ENCODE measurements at places on chromosomes 7 and 10. TPM values are rescaled to one million over a fixed set of nuclear protein-coding genes. Genes with fewer than 3 reads are reported as not detected.

The GPR141 gene
- 30.2 TPM for total RNA-seq

The EVX1 gene
- not detected for total RNA-seq

The SAP25 gene
- 25.9 TPM for total RNA-seq

The GRID2IP gene
- 0.45 TPM for total RNA-seq

- no peaks in the 10 kb centered on the region for H3K27me3 ChIP-seq
- H3K4me1 ChIP-seq, result no peaks in the 10 kb centered on the region
- H3K27ac ChIP-seq, result no peak overlapping the region
- H3K36me3 ChIP-seq, result no peaks in the 10 kb centered on the region
Observed at GRCh38 chr10:94274142-94274787, 88.5 kb downstream of the NOC3L start.

GRCh38 chr7:134693256-134693655, 46.6 kb downstream of the BPGM start:
- no peak for DNase-seq
- H3K36me3 ChIP-seq, result no peaks in the 10 kb centered on the region
- H3K4me1 ChIP-seq, result no peaks in the 10 kb centered on the region
- peaks cover 3% of the 10 kb centered on the region for H3K27me3 ChIP-seq
- H3K27ac ChIP-seq, result no peak overlapping the region

GRCh38 chr7:132410861-132411541, 165.3 kb downstream of the PLXNA4 start:
- H3K4me1 ChIP-seq, result peaks cover 18% of the 10 kb centered on the region
- H3K36me3 ChIP-seq, result no peaks in the 10 kb centered on the region
- no peak for DNase-seq
- H3K27ac ChIP-seq, result no peak overlapping the region

GRCh38 chr7:158107806-158108205, 479.8 kb downstream of the PTPRN2 start:
- H3K4me3 ChIP-seq, result no peak overlapping the region
- no peak overlapping the region for H3K27ac ChIP-seq
- no peak for DNase-seq
- H3K4me1 ChIP-seq, result no peaks in the 10 kb centered on the region

- no peak overlapping the region for H3K4me3 ChIP-seq
- no peaks in the 10 kb centered on the region for H3K4me1 ChIP-seq
- H3K36me3 ChIP-seq, result no peaks in the 10 kb centered on the region
- DNase-seq, result no peak
- H3K27me3 ChIP-seq, result peaks cover 4% of the 10 kb centered on the region
Observed at GRCh38 chr10:130636313-130636930, 500.2 kb downstream of the GLRX3 start.

- no peak for DNase-seq
- no peak overlapping the region for H3K27ac ChIP-seq
- H3K4me1 ChIP-seq, result peaks cover 46% of the 10 kb centered on the region
- peaks cover 59% of the 10 kb centered on the region for H3K36me3 ChIP-seq
- no peak overlapping the region for H3K4me3 ChIP-seq
Observed at GRCh38 chr7:150722431-150722931, 6.1 kb downstream of the GIMAP1 start.

- no peak overlapping the region for H3K27ac ChIP-seq
- no peaks in the 10 kb centered on the region for H3K4me1 ChIP-seq
- no peak for DNase-seq
- H3K4me3 ChIP-seq, result peak overlapping the region; percentile 3
- H3K36me3 ChIP-seq, result no peaks in the 10 kb centered on the region
Observed at GRCh38 chr10:1465418-1465911, 271.9 kb downstream of the ADARB2 start.

DNA sequence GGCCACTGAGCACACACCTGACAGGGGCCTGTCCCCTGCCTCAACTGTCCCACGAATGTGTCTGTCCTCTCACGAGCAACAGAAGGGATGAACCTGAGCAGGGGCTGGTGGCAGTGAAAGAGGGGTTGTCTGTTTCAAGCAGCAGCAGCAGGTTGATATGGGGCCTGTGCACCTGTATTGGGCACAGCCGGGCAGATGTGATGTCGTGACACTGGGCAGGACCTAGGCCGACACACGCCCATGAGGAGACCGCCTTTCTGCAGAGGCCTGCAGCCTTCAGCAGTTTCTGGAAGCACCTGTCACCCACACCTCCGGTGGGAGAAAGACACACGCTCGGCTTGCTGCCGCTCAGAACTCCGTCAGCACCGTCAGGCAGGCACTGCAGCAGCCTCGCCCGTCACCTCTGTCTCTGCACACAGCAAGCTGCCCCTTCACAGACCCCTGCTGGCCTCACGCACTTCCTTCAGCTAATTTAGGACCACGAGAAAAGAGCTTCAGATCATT, 48.5 kb downstream of the AMZ1 start:
- no peak overlapping the region for H3K4me3 ChIP-seq
- no peak for DNase-seq
- H3K4me1 ChIP-seq, result peaks cover 28% of the 10 kb centered on the region
- H3K27me3 ChIP-seq, result no peaks in the 10 kb centered on the region

DNA sequence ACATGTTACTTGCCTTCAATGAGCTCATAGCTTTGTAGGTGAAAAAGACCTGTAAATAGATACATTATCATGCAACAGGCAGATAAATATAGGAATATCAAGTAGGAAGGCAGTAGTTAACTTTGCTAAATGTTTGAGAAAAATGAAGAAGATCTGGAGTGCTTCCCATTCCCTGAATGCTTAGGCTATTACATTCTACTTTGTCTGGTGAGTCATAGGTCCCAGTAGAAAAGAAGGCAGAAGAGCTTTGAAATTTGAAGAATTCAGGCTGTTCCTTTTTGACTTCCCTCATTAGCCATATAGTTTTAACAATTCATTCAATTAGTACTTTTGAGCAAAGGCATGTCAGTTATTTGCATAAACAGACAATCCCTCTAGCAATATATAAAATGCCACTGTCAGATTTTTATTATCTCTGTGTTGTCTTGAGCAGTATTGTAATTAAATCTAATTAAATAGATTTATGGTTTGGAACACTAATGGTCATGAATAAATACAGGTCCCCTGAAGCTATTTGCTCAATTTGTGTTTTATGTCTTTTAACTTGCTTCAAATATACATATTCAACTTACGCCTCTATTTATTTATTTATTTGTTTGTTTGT, 875.0 kb downstream of the REEP3 start:
- no peak overlapping the region for H3K27ac ChIP-seq
- H3K4me3 ChIP-seq, result no peak overlapping the region
- no peaks in the 10 kb centered on the region for H3K27me3 ChIP-seq
- no peaks in the 10 kb centered on the region for H3K4me1 ChIP-seq

GRCh38 chr7:6637544-6638229, 569 bp downstream of the ZNF316 start:
- peaks cover 18% of the 10 kb centered on the region for H3K36me3 ChIP-seq
- H3K27me3 ChIP-seq, result no peaks in the 10 kb centered on the region
- H3K27ac ChIP-seq, result peak overlapping the region; percentile 57
- DNase-seq, result peak; percentile 75

DNA sequence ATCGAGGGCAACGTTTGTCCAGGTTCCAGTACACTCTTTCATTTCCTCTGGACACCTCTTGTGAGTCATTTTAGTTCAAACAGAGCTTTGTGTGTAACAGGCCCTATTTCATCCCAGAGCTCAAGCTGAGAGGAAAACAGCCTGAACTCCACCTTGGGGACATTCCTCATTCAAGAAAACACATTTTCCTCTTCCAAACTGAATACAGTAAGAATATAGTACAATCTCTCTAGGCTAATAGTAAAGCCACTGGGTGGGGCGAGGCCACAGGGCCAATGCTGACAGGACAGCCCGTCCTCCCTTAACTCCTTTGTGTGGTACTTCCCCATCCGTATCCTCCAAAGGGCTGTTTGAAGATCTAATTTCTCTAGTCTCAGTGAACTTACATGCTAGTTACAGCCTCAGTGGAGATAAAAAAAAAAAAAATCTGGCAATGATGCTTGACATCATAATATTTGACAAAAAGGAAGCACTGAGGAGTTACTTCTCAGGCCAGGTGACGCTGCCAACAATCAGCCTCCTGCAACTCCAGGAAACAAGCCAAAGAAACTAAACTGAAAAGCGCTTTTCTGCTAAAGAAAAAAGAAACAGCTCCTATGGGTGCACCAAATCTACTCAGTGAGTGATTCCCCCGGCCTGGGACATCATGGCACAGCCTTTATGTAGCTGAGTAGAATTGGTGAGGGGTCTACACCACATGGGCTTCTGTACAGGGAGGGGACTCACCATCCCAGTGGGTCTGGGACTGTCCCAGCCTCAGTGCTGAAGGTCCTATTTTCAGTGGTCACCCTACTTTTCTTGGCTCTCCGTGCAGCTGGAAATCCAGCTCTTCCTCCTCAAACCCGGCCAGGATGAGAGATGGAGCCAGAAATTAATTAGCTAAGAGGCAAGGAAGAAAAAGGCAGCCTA, 238.2 kb upstream of the NEBL start:
- H3K27me3 ChIP-seq, result no peaks in the 10 kb centered on the region
- H3K4me1 ChIP-seq, result no peaks in the 10 kb centered on the region
- no peak overlapping the region for H3K4me3 ChIP-seq
- DNase-seq, result no peak

DNA sequence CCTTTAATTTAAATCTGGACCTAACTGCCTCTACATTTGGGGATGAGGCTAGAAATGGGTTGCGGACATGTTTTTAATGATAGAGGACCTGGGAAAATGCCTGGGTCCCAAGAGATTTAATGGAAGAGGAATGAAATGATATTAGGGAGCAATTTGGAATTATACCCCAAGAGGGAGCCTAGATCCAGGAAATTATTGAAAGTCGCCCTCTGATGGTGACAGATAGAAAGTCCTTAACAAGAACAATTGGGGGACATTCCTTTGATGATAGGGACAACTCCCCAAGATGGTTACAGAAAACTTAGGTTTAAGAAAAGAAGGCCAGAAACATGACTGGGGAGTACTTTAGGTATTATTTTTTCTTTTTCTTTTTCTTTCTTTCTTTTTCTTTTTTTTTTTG, 9.5 kb upstream of the TSGA13 start:
- H3K27me3 ChIP-seq, result no peaks in the 10 kb centered on the region
- H3K4me3 ChIP-seq, result no peak overlapping the region
- no peaks in the 10 kb centered on the region for H3K36me3 ChIP-seq
- no peaks in the 10 kb centered on the region for H3K4me1 ChIP-seq
- no peak overlapping the region for H3K27ac ChIP-seq
- no peak for DNase-seq

- H3K27ac ChIP-seq, result no peak overlapping the region
- H3K27me3 ChIP-seq, result no peaks in the 10 kb centered on the region
- no peaks in the 10 kb centered on the region for H3K4me1 ChIP-seq
- no peaks in the 10 kb centered on the region for H3K36me3 ChIP-seq
- no peak overlapping the region for H3K4me3 ChIP-seq
- DNase-seq, result no peak
Observed at GRCh38 chr7:13099154-13099795, 411.8 kb downstream of the ARL4A start.
